Adrenal gland (tissue), 19 donors: ENCODE measurements at places on chromosomes 1 and 21.

DNA sequence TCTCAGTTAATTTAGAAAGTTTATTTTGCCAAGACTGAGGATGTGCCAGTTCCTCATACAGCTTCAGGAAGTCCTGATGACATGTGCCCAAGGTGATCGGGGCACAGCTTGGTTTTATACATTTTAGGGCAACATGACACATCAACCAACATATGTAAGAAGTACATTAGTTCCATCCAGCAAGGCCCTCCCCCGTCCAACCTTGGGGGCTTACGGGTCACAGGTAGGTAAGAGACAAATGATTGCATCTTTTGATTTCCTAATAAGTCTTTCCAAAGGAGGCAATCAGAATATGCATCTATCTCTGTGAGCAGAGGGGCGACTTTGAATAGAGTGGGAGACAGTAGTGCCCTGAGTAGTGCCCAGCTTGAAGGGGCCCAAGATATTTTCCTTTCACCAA, 19.6 kb upstream of the HAO2 start:
- H3K27ac ChIP-seq = no peak overlapping the region
- no peaks in the 10 kb centered on the region for H3K4me1 ChIP-seq
- H3K27me3 ChIP-seq = no peaks in the 10 kb centered on the region

DNA sequence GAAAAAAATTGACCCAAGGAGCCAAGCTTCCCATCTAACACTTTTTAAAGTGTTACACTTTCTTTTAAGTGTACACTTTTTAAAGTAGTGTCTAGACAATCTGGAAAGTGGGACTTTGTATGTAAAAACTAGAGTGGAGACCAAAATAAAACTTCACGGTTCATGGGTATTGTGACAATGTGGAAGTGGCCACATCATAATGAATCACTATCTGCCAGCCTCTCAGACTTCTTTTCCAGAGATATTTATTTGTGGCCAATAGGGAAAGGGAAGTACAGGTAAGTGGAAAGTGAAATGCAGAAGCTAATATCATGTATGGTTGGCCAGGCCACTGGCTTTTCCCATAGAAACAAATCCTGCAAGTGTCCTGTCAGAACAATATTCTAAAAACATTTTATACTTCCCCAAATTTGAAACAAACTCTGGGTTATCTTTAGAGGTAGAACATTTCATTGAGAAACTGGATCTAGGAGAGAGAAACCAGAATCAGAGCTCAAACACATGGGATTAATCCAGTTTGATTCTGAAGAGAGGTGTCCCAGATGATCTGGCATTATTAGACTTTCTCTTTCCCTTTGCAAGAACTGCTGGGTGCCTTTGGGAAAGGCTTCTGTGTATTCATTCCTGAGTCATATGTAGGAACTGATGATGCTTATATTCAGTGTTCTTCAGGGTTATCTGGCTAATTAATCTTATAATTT, 2.0 kb downstream of the TNFSF18 start:
- H3K4me1 ChIP-seq = peaks cover 3% of the 10 kb centered on the region
- H3K27me3 ChIP-seq = no peaks in the 10 kb centered on the region
- H3K4me3 ChIP-seq = no peak overlapping the region

DNA sequence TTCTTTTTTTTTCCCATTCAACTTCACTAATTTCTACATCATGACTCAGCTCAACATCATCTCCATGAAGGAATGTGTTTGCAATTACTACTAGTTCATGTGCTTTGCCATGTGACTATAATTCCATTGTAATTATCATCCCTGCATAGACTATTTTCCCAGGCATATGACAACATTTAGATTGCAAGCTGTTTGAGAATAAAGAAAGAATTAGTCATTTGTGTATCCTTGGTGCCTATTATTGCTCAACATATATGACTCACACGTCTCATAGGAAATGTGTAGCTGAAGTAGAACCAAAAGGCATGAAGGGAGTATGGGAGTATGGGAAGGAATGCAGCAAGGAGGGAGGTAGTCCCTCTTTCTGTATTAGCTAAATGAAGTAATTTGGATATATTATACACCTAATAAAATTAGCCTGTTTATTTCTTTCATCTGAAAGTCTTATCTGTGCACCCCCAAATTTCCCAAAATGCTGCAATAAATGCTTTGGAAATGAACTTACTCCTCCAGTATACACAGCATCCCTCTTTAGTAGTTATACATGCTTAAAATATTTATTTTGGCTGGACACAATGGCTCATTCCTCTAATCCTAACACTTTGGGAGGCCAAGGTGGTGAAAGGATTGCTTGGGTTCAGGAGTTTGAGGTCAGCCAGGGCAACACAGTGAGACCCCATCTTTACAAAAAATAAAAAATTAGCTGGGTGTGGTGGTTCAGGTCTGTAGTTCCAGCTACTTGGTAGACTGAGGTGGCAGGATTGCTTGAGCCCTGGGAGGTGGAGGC, 316.9 kb upstream of the ADGRL4 start:
- DNase-seq = no peak
- no peaks in the 10 kb centered on the region for H3K36me3 ChIP-seq
- H3K4me3 ChIP-seq = no peak overlapping the region
- H3K27me3 ChIP-seq = no peaks in the 10 kb centered on the region
- no peaks in the 10 kb centered on the region for H3K4me1 ChIP-seq

- no peaks in the 10 kb centered on the region for H3K36me3 ChIP-seq
- no peaks in the 10 kb centered on the region for H3K4me1 ChIP-seq
- no peak for DNase-seq
- no peaks in the 10 kb centered on the region for H3K27me3 ChIP-seq
- no peak overlapping the region for H3K4me3 ChIP-seq
Observed at GRCh38 chr1:170510163-170510562, 21.8 kb upstream of the GORAB start.

GRCh38 chr1:3943806-3944577, 43.9 kb upstream of the C1orf174 start:
- no peaks in the 10 kb centered on the region for H3K36me3 ChIP-seq
- H3K4me1 ChIP-seq = no peaks in the 10 kb centered on the region
- no peak for DNase-seq

DNA sequence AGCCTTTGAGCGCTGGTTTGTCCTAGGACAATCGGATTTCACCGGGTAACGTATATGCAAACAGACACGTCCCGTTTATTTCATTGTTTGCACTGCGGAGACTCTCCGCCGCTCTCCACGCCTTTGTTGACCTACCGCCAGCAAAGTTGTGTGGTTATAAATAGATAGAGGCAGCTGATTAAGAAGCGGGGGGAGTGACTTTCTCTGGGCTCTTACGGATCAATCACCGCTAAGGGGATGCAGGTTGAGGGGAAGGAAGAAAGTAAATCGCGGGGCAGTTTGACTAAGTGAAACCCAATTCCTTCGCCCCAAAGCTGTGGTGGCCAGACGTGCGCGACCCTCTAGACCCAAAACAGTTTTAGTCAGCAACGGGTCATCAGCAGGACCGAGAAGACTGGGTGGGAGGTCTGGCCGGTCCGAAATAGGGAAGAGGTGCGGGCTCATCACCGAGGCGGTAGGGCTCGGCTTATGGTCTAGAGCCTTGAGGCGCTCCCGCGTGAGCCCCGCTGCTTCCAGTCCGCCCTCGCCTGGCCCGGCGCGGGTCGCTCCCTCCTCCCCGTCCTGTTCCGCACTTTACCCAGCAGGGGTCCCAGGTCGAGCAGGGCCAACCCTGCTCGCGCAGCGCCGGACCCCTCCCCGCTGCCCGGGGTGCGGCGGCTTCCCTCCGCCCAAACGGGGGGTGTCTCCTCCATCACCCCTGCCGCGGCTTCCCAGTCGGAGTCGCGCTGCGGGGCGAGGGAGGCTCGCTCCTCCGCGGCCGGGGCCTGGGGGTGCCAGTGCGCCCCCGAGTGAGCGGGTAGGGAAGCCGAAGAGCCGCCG, 120.8 kb upstream of the RRP15 start:
- peak overlapping the region; percentile 29 for H3K4me3 ChIP-seq
- H3K27me3 ChIP-seq = peaks cover 58% of the 10 kb centered on the region
- no peaks in the 10 kb centered on the region for H3K36me3 ChIP-seq
- peak; percentile 28 for DNase-seq
- H3K4me1 ChIP-seq = peaks cover 23% of the 10 kb centered on the region

GRCh38 chr1:204837440-204838084, 33.1 kb upstream of the NFASC start:
- H3K36me3 ChIP-seq = no peaks in the 10 kb centered on the region
- H3K4me3 ChIP-seq = no peak overlapping the region
- no peaks in the 10 kb centered on the region for H3K27me3 ChIP-seq
- peak; percentile 57 for DNase-seq

DNA sequence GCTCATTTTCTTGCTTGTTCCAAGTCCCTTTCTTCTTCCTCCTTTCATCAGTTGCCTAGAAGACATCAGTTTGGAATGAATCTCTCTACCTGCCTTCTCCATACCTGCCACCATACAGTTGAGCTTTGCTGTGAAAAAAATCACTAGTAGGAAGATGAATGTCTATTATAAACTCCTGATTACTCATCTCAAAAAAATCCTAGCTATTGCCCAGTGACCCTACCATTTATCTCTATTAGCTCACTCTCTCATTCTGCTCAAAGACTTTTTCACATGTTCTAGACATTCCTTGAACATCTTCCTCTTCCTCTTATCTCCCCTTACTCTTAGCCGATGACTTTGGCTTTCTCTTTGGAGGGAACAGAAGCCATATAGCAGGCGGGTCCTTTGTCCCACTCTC, 49.7 kb upstream of the HMGB4 start:
- DNase-seq = no peak
- H3K36me3 ChIP-seq = no peaks in the 10 kb centered on the region
- no peaks in the 10 kb centered on the region for H3K27me3 ChIP-seq
- no peak overlapping the region for H3K4me3 ChIP-seq
- H3K27ac ChIP-seq = no peak overlapping the region
